ENCODE measurements at places on chromosomes 4 and X.

- DNase-seq: peak; percentile 57
Observed at GRCh38 chr4:79576429-79576753, 168.4 kb upstream of the GK2 start.

- no peak for DNase-seq
Observed at GRCh38 chr4:18735740-18736268, 714.2 kb upstream of the LCORL start.

DNA sequence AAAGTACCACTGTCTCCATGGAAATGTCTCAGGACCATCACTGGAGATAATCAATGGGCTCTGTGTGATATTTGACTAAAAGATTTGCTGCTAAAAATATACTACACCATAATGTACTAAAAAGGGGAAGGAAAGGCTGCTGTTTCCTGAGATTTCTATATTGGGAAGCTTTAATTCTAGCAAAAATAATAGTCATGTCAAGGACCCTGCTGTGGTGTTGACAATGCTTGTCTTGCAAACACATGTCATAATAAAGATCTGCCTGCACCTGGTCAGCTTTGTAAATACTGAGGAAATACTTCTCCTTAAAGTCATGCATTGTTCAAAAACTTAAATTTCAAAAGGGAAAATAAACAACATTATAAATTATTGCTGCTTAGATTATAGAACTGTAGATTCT, 417.9 kb downstream of the GPM6A start:
- no peak for DNase-seq

- DNase-seq: peak; percentile 27
Observed at GRCh38 chrX:29617725-29618124, 597.6 kb upstream of the MAGEB2 start.

- no peak for DNase-seq
Observed at GRCh38 chr4:102157984-102158383, 187.3 kb downstream of the SLC39A8 start.

DNA sequence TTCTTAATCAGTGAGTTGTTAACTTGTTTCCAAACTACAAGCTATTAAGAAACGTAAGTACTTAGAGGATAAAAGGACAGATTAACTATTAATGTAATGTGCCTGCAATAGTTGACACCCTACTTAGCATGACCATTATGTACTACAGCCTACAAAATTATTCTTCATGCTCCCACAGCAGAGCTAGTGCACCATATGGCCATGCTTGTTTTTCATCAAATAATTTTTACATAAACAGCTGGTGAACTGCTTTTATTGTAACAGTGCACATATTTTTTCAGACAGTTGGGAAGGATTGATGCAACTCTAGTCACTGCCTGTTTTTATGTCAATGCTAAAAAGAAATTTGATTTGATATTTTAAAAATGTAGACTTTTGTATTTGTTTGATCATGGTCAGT, 10.2 kb upstream of the MAGEB10 start:
- DNase-seq: no peak

- no peak for DNase-seq
Observed at GRCh38 chr4:26331380-26331950, 10.7 kb downstream of the RBPJ start.

DNA sequence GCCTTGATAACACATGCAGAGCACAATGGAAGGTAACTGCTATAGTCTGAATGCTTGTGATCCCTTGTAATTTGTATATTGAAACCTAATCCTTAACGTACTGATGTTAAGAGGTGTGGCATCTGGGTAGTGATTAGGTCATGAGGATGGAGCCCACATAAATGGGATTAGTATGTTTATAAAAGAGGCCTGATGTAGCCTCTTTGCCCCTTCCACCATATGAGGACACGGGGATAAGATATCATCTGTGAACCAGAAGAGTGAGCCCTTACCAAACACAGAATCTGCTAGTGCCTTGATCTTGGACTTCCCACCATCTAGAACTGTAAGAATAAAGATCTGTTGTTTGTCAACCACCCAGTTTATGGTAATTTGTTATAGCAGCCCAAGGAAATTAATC, 1074.2 kb upstream of the INTU start:
- DNase-seq: no peak

GRCh38 chr4:107757864-107758476, 37.9 kb upstream of the PAPSS1 start:
- peak; percentile 5 for DNase-seq

DNA sequence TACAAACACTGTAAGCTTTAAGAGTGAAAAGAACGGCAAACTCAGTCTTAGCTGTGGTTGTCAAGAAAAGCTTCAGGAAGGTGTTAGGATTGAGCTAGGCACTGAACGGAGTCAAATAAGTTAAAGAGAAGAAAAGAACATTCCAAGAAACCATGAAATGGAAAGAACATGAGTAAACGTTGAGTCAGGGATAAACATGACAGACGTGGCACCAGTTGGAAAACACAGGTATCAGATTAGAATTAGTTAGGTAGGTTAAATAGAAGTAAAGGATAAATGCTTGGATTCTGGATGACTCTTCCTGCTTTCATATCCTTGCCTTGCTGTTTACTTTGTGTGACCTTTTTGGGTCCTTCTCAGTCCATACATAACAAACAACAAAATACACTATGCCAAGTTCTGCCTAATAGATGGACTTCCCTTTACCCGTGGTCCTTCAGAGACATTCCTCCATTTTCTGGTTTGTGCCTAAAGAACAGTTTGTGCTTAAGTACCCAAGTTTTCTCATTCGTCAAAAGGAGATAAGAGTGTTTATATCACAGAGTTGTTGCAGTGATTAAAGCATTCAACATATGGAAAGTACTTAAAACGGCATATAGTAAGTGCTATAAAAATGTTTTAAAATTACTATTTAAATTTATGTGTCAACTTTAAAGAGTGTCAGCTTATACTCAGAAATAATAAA, 446.9 kb downstream of the TMA16 start:
- DNase-seq: no peak

DNA sequence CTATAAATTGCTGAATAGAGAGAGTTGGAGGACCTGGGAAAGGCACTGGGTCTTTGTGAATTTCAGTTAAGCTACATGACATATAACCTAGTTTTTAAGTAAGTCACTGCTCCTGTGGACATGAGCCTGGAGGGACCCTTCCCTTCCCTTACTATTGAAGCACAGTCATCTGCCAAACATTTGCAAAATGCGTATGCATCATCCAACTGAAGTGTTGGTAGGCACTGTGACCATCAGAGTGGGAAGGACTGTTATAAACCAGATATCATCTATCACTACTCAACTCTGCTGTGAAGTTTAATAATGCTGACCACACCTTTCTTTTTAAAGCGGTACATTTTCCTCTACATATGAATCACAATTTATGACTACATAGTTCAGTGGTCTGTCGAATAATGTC, 5.2 kb downstream of the GABRA3 start:
- no peak for DNase-seq

DNA sequence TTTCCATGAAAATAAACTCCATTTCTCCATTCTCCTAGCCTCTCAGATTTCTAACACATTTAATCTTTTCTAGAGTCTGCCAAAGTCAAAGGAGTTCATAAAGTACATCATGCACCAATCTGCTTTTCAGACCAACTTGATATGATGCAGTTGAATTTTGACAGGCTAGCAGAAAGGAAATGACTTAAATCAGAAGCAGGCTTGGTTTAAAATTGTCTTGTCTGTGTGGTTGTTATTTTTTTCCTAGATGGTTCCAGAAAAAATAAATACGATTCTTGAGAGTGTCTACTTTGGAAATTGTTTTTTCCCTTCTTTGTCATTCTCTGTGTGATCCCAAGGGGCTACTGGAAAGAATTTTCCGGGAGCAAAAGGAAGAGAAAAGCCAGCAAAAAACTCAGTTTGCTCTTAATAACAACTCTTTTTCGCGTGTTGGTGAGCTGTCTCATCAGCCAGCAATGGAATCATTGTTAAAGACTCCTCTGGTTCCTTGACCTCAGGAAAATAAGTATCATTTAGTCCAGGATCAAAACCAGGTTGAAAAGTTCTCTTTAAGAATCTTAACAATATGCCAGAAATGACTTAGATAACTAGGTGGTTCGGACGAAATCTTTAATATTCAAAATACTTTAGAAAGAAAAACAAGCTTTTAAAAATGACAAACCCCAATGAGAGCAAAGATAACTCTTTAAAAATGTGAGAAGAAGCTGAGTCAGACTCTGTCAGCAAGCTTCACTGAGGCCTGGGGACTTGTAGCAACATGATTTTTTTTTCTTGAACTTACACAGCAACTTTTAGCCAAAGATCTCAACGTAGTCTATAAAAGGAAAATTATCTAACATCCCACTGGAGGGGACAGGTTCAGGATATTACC, 49.7 kb upstream of the GAB1 start:
- DNase-seq: no peak

DNA sequence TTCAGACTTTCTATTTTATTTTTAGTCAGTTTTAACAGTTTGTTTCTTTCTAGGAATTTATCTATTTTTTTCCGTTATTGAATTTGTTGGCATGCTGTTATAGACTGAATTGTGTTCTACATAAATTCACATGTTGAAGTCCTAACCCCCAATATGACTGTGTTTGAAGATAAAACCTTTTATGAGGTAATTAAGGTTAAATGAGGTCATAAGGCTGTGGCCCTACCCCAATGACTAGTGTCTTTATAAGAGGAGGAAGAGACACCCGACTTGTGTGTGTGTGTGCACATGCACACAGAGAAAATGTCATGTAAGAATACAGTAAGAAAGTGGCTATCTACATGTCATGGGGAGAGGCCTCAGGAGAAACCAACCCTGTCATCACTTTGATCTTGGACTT, 146.3 kb downstream of the BRWD3 start:
- DNase-seq: no peak

DNA sequence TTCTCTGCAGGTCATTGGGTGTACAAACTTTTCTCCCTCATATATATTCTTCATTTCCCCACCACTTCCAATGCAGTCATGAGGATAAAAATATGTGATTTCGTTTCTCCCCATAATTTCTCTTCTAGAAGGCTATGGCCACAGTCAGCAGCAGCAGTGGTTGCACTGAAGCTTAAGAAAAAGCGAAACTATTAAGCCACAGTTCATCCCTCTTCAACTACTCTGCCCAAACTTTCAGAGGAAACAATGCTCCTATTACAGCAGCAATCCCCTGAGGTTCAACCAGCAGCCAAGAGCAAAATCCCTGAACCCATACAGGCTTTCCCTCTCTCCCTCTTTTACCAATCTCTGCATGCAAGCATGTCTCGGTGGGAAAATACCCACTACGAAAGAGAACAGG, 298.6 kb downstream of the DHX15 start:
- no peak for DNase-seq

DNA sequence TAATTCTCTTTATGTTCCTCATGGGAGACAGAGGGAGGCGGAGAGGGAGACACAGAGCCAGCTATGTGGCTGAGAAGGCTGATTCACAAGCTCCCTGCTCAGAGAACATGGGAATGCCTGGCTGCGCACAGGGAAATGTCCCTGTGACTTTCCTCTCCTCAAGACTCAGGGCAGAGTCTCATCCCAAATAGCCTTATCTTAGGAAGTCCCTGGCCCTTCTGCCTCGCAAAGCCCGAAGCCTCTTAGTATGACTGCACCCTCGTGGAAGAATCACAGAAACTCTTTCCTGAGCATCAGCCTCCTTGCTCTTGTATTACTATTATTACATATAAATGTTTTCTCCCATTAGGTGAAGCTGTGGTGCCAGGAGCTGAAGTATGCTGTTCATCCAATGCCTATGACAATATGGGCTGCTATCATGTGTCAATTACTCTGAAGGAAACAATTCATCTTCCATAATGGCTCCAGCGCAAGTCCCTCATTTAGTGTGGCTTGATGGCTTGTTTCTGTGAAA, 230.5 kb downstream of the MGST2 start:
- DNase-seq: no peak

DNA sequence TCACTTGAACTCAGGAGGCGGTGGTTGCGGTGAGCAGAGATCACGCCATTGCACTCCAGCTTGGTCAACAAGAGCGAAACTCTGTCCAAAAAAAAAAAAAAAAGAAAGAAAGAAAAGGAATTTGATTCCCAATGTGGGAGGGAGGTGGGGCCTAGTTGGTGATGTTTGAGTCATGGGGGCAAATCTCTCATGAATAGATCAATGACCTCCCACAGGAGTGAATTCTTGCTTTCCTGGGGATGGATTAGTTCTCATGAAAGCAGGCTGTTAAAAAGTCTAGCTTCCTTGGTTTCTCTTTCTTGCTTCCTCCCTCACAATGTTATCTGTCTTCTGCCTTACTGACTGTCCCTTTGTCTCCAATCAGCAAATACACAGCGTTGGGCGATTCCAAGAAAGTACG, 419.5 kb upstream of the RPS6KA3 start:
- no peak for DNase-seq

GRCh38 chr4:21792736-21793135, 155.8 kb downstream of the KCNIP4 start:
- no peak for DNase-seq

- DNase-seq: peak; percentile 6
Observed at GRCh38 chrX:71301195-71301924, at the start of gene ITGB1BP2. ITGB1BP2 (plus strand) TSS chrX:71301750; CDS start chrX:71301807, 57 bp downstream.

DNA sequence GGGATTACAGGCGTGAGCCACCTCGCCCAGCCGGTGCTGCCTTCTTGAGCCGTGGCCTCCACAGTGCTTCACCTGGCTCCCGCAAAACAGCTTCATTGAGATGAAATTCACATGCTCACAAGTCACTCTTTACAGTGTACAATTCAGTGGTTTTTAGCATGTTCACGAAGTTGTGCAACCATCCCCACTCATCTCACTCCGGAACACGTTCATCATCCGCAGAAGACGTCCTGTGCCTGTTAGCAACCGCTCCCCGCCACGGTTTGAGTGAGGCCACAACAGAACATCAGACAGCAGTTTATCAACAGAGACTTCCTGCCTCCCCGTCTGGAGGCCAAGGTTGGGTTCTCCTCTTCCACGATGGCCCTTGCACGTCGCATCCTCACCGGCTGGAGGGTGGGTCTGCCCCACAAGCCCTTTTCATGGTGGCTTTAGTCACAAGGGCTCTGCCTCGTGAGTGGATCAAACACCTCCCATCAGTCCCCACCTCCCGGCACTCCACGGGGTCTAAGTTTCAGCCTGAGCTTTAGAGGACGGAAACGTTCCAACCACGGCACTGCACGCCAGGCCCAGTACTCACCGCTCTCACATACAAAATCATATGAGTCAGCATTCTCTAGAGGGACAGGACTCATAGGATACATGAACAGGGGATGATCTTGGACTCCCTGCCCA, 29.6 kb upstream of the SPON2 start:
- no peak for DNase-seq

GRCh38 chr4:140790765-140791164, 34.6 kb upstream of the TBC1D9 start:
- no peak for DNase-seq

DNA sequence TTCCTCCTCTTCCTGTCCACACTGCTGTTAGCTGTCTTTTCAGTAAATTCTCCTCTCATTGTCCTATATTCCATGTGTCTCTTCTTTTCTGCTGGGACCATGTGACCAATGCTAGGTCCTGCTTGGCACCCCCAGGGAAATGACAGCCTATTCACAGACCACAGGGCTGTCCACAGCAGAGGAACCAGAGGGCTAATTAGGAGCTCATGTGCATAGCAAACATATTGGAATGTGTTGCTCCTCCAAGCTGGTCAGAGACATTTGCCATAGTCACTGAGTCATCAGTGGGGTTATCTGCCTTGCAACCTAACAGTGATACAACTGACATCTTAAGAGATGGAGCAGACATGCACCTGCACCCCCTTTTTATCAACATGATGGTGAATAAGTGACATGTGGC, 67.9 kb upstream of the PUDP start:
- no peak for DNase-seq
